Occipital lobe (tissue), 3 donors: ENCODE measurements at places on chromosomes 6 and 20. TPM values are rescaled to one million over a fixed set of nuclear protein-coding genes. Genes with fewer than 3 reads are reported as not detected.

Gene PHACTR3
- 42.1 TPM for total RNA-seq

Gene MYL9
- 0.78 TPM for total RNA-seq

Gene KIF6
- 3.3 TPM for total RNA-seq

Gene FKBP5
- total RNA-seq = 3.1 TPM

Gene OPN5
- total RNA-seq = not detected

- DNase-seq = no peak
These were observed 114.5 kb downstream of the SLC22A3 start for GRCh38 chr6:160462551-160463109.

GRCh38 chr6:75135450-75135849 lies 70.4 kb downstream of the COL12A1 start:
- no peak for DNase-seq

GRCh38 chr6:43489277-43490072 lies 12.1 kb downstream of the TJAP1 start:
- peak; percentile 91 for DNase-seq

GRCh38 chr6:55652429-55652828 lies 73.4 kb upstream of the HMGCLL1 start:
- no peak for DNase-seq

GRCh38 chr6:25498505-25498904 lies 153.5 kb upstream of the SCGN start:
- DNase-seq = no peak

DNA sequence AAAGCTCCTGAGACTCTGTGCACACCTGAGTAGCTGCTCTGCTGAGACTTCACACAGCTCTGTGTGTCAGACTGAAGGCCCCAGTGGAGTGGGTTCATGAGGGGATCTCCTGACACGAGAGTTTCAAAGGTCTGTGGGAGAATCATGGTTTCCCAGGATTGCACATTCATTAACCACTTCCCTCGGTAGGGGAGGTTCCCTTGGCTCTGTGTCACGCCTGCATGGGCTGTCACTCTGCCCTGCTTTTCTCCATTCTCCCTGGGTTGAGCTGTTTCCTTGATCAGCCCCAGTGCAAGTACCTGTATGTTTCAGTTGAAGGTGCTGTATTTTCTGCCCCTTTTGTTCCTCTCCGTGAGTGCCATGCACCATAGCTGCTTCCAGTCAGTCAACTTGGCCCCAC lies 236.9 kb downstream of the EPM2A start:
- DNase-seq = no peak

- DNase-seq = no peak
These were observed 517 bp downstream of the ACTL10 start for GRCh38 chr20:33667245-33667675.

- no peak for DNase-seq
These were observed 10.9 kb downstream of the LRRC1 start for GRCh38 chr6:53805725-53806124.

DNA sequence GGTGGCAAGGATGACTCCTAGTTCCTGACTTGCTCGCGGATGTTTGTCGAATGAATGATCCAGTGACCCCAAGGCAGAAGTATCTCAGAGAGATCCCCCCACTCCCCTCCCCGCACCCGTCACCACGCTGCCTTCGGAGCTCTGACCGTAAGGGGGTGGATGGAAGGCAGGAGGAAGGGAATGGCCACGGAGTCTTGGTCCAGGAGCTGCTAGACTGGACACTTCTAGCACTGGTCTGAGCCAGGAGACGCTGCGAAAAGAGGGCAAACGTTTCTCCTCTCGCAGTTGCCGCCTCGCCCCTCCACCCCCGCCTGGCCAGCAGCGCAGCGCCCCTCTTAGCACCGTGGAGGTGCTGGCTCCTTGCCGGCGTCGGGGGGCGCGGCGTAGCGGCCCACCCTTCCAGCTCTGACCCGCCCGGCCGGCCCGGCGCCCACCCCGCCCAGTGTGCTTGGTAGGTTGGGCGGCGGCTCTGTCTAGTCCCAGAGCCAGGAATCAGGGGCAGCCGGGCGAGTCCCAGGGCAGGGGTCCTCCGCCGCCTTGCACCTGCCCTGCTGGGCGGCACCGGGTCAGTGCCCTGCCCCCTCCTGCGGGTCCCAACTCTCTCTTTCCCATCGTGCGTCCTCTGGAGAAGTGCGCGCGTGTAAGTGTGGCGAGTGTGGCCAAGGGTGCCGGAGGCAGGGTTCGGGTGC lies 2.4 kb upstream of the DBNDD2 start:
- no peak for DNase-seq

DNA sequence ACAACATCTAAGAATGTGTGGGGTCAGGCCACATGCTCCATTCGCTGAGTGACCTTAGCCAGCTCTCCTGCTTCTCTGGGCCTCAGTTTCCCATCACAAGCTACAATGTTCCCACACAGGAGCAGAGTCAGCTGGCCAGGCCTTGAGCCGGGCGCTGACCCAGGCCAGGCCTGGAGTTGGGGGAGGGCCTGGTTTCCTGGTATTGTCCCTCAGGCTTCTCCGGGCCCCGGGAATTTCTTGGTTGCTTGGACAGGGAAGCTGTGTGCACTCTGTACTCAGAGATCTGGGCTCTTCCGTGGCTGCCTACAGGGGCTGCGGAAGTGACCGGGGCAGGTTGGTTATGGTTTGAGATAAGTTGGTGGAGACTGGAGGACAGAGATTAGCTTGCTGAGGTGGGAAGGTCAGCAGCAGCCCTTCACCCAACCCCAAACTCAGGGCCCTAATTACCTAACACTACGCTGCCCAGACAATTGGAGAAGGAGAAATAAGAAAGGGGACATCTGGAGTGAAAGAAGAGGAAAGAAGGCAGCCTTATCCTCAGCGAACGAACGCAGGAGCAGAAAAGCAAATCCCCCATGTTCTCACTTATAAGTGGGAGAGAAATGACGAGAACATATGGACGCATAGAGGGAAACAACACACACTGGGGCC lies 6.2 kb downstream of the TGM2 start:
- DNase-seq = no peak

- DNase-seq = no peak
These were observed 45.9 kb upstream of the TULP1 start for GRCh38 chr6:35558571-35558970.

- DNase-seq = no peak
These were observed 31.2 kb downstream of the TPX2 start for GRCh38 chr20:31770243-31770642.

- DNase-seq = no peak
These were observed 6.1 kb downstream of the SAMD3 start for GRCh38 chr6:130216620-130217019.

DNA sequence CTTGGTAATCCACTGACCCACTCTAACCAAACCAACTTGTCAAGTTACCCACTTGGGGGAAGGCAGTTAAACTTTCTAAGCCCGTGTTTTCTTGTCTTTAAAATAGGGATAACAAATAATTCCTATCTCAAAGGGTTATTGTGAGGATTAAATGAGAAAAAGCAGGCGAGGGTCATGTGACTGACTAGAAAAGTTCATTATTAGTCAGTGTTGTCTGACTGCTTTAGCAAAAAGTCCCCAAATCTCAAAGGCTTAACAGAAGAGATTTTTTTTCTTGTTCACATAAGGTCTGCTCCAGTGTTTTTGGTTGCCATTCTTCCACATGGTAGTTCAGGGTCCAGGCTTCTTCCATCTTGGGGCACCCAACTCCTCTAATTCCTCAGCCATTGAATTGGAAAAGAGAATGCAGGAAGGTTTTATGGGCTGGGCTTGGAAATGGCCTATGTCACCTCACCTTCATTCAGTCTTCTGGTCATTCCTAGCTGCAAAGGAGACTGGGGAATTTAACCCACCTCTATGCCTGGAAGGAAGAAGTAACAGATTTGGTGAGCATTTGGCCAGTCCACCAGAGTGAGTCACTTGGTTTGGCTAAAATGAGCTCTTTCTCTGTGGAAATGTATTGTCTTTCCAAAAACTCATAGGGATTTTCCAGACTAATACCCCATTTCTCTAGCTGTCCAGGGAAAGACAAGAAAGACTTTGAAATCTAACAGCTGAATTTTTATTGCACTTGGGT lies 77.0 kb downstream of the CAP2 start:
- DNase-seq = no peak

DNA sequence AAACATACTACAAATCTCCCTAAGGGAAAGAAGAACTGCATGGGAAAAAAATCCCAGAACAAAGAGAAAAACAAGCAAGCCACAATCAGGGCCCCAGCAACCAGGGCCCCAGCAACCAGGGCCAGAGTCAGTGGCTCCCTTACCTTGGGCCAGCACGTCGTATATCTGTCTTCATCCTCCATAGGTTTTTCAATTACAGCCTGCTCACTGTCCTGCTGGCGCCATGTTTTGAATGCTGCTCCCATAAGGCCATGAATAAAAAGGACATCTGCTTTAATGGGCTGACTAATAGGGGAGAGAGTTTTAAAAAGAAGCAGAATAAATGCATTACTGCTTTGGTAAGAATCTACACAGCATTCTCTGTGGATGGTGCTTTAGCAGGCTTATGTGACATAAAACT lies 49.2 kb downstream of the SERAC1 start:
- no peak for DNase-seq
